Breast epithelium (tissue), 4 donors: ENCODE measurements at places on chromosomes 12 and 14. TPM values are rescaled to one million over a fixed set of nuclear protein-coding genes. Genes with fewer than 3 reads are reported as not detected.

- H3K4me3 ChIP-seq, result no peak overlapping the region
- H3K4me1 ChIP-seq, result no peaks in the 10 kb centered on the region
- no peak for DNase-seq
- no peaks in the 10 kb centered on the region for H3K27me3 ChIP-seq
- H3K27ac ChIP-seq, result peak overlapping the region; percentile 92
- H3K36me3 ChIP-seq, result no peaks in the 10 kb centered on the region
These were observed 8.5 kb upstream of the LTBP2 start for GRCh38 chr14:74620497-74620921.

DNA sequence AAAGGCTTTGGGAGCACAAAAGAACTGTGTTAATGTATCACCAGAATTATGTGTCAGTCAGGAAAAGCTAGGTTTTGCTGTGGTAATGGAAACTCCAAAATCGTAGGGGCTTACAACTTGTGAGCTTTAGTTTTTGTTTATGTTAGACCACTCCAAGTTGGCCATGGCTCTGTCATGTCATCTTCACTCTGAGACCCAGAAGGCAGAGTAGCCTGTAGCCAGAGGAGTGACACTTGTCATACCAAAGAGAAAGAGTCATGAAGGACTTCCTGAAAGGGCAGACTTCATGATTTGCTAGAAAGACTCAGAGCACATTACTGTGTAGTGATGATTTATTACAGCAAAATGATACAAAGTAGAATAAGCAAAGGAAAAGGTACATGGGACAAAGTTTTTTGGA is 133.6 kb upstream of the SSTR1 start:
- no peak for DNase-seq
- no peak overlapping the region for H3K4me3 ChIP-seq
- no peak overlapping the region for H3K27ac ChIP-seq
- H3K27me3 ChIP-seq, result no peaks in the 10 kb centered on the region

- H3K4me3 ChIP-seq, result no peak overlapping the region
- H3K27ac ChIP-seq, result no peak overlapping the region
- no peaks in the 10 kb centered on the region for H3K27me3 ChIP-seq
- no peaks in the 10 kb centered on the region for H3K4me1 ChIP-seq
- DNase-seq, result no peak
These were observed 109.3 kb downstream of the NAV3 start for GRCh38 chr12:77940011-77940423.

DNA sequence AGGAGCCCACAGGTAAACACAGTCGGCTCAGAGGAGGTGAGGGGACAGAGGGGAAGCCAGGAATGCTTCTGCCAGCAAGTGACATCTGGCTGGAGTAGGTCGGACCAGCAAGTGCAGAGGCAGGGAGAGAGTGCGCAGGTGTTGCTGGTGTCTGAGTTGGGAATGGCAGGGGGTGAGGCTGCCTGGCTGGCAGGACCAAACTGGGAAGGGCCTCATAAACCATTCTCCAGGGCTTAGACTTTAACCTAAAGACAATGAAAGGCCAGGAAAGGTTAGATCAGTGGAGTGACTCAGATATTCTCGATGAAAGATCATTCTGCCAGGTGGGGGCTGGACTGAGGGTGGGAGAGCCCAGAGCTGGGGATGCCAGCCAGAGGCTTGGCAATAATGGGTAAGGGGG is 66.4 kb downstream of the ITPK1 start:
- no peak overlapping the region for H3K27ac ChIP-seq
- H3K27me3 ChIP-seq, result no peaks in the 10 kb centered on the region
- no peak overlapping the region for H3K4me3 ChIP-seq
- H3K36me3 ChIP-seq, result no peaks in the 10 kb centered on the region
- no peak for DNase-seq
- no peaks in the 10 kb centered on the region for H3K4me1 ChIP-seq

GRCh38 chr12:19402743-19403431 is 36.4 kb upstream of the AEBP2 start:
- H3K27ac ChIP-seq, result no peak overlapping the region
- H3K4me3 ChIP-seq, result no peak overlapping the region
- DNase-seq, result no peak
- no peaks in the 10 kb centered on the region for H3K36me3 ChIP-seq

- H3K4me1 ChIP-seq, result no peaks in the 10 kb centered on the region
- no peak overlapping the region for H3K27ac ChIP-seq
- H3K4me3 ChIP-seq, result no peak overlapping the region
- no peaks in the 10 kb centered on the region for H3K36me3 ChIP-seq
- no peaks in the 10 kb centered on the region for H3K27me3 ChIP-seq
These were observed 136.9 kb downstream of the RIMBP2 start for GRCh38 chr12:130579231-130579630.

GRCh38 chr12:103205906-103206305 is 248.4 kb downstream of the ASCL1 start:
- DNase-seq, result no peak
- H3K27me3 ChIP-seq, result no peaks in the 10 kb centered on the region
- no peaks in the 10 kb centered on the region for H3K36me3 ChIP-seq
- H3K27ac ChIP-seq, result no peak overlapping the region
- H3K4me3 ChIP-seq, result no peak overlapping the region

DNA sequence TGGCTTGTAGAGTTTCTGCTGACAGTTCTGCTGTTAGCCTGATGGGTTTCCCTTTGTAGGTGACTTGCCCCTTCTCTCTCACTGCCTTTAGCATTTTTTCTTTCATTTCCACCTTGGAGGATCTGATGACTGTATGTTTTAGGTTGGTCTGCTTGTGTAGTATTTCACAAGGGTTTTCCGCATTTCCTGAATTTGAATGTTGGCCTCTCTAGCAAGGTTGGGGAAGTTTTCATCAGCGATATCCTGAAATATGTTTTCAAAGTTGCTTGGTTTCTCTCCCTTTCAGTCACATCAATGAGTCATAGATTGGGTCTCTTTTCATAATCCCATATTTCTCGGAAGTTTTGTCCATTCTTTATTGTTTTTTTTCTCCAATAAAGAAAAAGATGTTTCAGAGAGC is 11.4 kb downstream of the NOPCHAP1 start:
- H3K27ac ChIP-seq, result no peak overlapping the region
- no peak for DNase-seq
- H3K4me1 ChIP-seq, result no peaks in the 10 kb centered on the region
- no peaks in the 10 kb centered on the region for H3K27me3 ChIP-seq
- H3K36me3 ChIP-seq, result no peaks in the 10 kb centered on the region

DNA sequence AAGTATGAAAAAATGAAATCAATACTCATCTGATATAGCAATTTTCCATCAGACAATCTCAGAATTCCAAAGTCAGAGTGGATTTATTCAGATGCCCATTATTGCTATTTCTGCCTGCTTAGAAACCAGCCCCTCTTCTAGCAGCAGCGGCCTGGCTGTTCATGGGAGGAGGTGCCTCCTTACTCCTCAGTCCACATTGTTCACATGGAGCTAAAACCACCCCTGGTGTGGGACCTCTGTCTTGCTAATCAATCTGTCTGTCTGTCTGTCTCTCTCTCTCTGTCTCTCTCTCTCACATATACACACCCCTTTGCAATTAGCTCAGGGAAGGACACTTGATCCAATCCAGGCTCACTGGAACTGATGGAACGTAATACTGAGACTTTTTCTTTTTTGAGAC is 176.1 kb downstream of the APAF1 start:
- no peak overlapping the region for H3K4me3 ChIP-seq
- no peak overlapping the region for H3K27ac ChIP-seq
- H3K36me3 ChIP-seq, result no peaks in the 10 kb centered on the region

- no peaks in the 10 kb centered on the region for H3K4me1 ChIP-seq
- H3K36me3 ChIP-seq, result no peaks in the 10 kb centered on the region
- H3K27me3 ChIP-seq, result no peaks in the 10 kb centered on the region
- H3K27ac ChIP-seq, result no peak overlapping the region
- H3K4me3 ChIP-seq, result no peak overlapping the region
These were observed 154.0 kb upstream of the NUDT4 start for GRCh38 chr12:93223440-93224426.

DNA sequence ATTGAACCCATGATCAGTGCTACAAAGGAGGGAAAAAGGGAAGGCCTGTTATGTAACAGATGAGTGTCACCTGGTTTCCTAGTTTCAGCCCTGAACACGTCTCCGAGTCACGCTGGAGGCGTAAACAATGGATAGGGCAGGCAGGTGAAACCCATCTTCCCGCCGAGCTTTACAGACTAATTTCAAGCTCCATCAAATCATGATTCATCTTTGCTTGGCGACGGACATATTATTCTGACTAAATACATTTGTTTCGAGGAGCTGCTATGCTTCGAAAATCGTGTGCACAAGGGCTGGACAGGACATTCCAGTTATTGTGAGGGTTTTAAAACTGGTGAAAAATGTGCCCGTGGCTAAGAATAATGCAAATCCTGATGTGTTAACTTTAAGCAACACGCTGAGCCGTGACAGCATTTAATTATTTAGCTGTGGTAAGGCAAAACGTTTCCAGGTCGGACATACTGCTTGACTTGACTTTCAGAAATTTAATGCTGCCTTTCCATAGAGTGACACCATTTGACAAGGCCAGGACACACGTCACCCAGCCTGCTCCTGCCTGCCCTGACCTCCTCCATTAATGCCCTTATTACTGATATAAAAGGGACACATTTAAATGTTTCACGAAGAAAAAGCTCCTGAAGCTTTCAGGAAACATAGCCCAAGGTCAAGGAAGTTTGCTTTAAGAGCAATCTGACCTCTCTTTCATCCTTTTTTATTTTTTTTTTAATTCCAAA is 1203.5 kb upstream of the TMEM132C start:
- no peaks in the 10 kb centered on the region for H3K4me1 ChIP-seq
- no peaks in the 10 kb centered on the region for H3K36me3 ChIP-seq
- H3K27me3 ChIP-seq, result no peaks in the 10 kb centered on the region
- no peak overlapping the region for H3K27ac ChIP-seq
- no peak overlapping the region for H3K4me3 ChIP-seq

Gene MYG1
- 63.8 TPM for total RNA-seq

Gene TAS2R50
- 4.2 TPM for total RNA-seq

Gene SPX
- total RNA-seq, result 1.3 TPM

Gene RNF212B
- not detected for total RNA-seq

Gene METTL3
- total RNA-seq, result 79.6 TPM
